Amniotic stem cell (primary cell): ENCODE measurements at places on chromosomes 11 and 22.

GRCh38 chr11:65381716-65382032, 772 bp downstream of the SLC25A45 start:
- no peak for DNase-seq

DNA sequence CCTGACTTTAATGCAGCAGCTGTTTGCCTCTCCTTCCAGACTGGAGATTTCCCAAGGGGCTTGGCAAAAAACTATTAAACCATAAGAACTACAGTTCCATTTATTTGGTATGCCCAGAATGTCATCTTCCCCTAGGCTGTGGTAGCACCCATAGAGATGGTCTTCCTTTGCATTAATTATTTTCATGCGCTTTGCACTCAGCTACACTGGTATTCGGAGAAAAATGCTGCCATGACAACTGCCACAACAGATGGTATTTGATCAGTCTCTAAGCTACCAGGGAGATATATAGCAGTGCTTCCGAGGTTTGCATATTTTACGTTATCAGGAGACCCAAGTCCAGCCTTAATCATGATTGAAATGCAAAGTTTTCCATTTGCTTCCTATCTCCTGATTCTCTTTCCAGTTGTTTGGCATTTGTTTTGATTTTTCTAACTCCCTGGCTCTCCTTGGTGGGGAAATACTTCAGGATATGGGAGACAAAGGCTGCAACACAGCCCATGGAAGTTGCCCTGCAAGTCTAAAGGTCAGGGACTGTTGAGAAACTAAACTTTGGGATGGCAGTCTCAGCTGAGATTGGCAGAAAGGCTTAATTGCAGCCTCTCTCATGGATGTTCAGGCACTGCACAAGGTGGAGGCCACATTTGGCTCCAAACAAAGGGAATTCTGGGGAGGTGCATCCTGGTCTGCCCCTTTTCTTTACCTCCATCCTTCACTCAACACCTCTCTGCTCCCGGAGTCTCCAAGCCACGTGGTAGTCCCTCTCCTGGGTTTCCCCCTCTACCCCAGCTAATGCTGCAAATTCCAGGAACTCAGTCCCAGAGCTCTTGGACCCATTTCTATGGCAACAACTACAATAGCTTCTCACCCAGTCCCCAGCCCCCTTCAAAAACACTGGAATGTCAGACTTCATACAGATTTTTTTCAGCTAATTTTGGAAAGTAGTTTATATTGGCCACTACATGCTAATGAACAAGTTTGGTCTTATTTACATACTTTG, 151.8 kb downstream of the NAV2 start:
- no peak for DNase-seq

- no peak for DNase-seq
Observed at GRCh38 chr11:118625036-118625690, 17.7 kb downstream of the PHLDB1 start.

DNA sequence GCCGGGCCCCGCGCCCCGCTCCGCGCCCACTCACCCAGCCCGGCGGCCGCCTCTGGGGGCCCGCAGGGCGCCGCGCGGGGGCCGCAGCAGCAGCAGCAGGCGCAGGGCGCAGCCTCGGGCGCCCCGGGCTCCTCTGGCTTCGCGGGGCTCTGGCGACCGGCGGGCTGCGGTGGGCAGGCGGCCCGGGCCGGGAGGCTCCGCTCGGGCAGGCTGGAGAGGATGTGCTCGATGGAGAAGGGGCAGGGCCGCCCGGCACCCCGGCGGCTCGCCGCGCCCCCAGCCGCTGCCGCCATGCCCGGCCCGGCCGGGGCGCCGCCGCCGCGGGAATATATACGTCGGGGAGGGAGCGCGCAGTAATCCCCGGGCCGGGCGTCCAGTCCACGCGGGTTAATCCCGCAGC, at the start of gene GSC2:
GSC2 (minus strand) TSS at position 302 of the 400 bp plus-strand sequence; CDS start at position 293, 9 bp downstream.
- DNase-seq = no peak

DNA sequence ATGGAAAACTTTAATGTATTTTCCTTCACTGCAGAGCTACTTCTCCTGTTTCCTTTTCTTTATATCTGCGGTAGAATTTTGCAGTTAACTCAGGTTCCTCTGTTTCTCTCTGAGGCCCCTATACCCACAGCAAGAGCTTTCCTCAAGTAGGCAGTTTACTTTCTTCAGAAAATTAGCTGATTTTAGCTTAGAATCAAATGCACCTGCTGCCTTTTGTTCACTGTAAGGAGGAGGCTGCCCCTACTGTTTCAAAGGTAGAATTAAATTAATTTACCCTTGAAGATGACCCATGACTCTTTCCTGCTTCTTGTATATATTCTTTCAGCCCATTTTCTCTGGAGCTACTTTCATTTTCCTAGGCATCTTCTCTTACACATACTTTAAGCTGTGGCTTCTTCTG, 68.7 kb upstream of the GDPD4 start:
- no peak for DNase-seq

GRCh38 chr22:38213990-38214301, 12.2 kb downstream of the MAFF start:
- no peak for DNase-seq

- no peak for DNase-seq
Observed at GRCh38 chr11:126333142-126333541, 22.3 kb upstream of the ST3GAL4 start.

GRCh38 chr22:48892578-48893287, 934.9 kb downstream of the BRD1 start:
- no peak for DNase-seq

- DNase-seq = no peak
Observed at GRCh38 chr11:121577106-121577848, 124.5 kb upstream of the SORL1-AS1 start.
